SIG-M5 (cell line): ENCODE measurements at places on chromosomes 6 and 20.

DNA sequence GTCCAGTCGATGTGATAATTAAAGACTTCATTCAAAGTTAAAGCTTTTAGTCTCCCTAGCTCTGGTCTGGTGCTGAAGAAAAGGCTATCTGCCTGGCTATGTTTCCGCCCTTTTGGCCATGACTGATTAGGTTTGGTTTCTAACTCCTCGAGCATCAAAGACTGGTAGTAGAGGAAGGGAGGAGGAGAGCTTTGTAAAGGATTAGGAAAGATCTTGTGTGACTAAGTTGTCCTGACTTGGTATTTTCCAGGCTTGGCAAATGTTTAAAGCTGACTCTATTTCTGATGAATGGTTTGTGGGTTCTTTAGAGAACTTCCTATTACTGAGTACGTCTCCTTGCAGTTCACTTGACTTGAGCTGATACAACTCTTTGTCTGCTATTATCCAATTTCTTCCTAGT lies 312.9 kb downstream of the GJA1 start:
- no peak for DNase-seq

- DNase-seq: no peak
These were observed 142.6 kb upstream of the HMGN3 start for GRCh38 chr6:79377047-79377446.

DNA sequence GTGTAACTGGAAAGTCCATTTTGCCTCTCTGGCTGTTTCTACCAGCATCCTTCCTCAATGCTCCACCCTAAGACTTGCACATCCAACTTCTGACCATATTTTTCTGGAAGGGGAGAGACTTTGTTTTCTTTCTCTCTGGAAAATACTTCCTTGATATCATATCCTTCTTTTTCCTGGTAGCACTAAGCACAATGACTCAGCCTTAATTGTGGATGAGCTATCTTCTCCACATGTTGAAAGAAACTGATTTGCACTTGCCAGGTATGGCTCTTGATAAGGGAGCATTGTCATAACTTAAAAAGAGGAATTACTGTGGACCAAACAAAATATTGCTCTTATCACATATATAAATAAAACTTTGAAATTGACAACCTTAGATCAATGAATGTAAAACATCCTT lies 30.1 kb upstream of the IBTK start:
- DNase-seq: no peak

GRCh38 chr20:24701668-24702067 lies 232.2 kb downstream of the SYNDIG1 start:
- no peak for DNase-seq

DNA sequence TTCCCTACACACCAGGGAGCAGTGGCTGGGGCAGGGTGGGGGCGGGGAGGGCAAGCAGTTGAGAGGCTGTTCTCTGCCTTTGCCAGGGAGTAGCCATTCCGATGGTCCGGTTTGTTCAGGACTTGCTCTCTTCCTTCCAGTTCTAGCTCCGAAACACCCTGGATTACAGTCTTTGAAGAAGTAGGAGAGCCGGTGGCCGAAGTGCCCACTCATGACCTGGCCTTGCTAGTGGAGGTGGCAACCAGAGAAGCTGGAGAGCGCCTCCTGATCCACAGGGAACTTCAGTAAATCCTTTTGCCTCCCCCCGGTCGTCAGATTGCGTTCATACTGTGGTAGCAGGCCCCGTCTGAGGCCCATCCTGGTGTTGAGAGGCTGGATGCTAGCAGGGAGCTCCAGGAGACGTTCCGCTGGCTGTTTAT lies 92.8 kb downstream of the ARID1B start:
- no peak for DNase-seq

GRCh38 chr6:78599526-78599925 lies 267.8 kb upstream of the IRAK1BP1 start:
- no peak for DNase-seq

GRCh38 chr6:137401088-137401487 lies 93.1 kb downstream of the OLIG3 start:
- no peak for DNase-seq

- DNase-seq: no peak
These were observed 15.7 kb downstream of the AHI1 start for GRCh38 chr6:135481783-135482369.

GRCh38 chr6:139051396-139052060 lies 23.0 kb downstream of the ABRACL start:
- no peak for DNase-seq

DNA sequence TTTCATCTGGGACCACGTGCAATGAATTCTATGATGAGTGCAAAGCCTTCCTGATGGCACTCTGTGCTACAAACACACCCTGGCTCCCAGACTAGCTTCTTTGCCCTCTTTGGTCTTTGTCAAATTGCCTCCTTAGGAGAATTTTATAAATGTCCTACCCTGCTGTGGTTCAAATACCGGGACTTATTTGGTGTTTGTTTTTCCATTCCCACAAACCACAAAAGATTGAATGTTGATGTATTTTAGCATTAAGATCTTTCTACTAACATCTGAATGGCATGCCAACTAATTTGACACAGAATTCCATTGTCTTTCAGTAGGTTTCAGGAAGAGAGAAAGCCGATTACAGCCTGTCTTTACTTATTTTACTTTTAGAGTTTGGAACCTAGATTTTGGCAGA lies 424.2 kb upstream of the SLC35B3 start:
- DNase-seq: no peak

- no peak for DNase-seq
These were observed 21.4 kb downstream of the PERP start for GRCh38 chr6:138085839-138086222.

DNA sequence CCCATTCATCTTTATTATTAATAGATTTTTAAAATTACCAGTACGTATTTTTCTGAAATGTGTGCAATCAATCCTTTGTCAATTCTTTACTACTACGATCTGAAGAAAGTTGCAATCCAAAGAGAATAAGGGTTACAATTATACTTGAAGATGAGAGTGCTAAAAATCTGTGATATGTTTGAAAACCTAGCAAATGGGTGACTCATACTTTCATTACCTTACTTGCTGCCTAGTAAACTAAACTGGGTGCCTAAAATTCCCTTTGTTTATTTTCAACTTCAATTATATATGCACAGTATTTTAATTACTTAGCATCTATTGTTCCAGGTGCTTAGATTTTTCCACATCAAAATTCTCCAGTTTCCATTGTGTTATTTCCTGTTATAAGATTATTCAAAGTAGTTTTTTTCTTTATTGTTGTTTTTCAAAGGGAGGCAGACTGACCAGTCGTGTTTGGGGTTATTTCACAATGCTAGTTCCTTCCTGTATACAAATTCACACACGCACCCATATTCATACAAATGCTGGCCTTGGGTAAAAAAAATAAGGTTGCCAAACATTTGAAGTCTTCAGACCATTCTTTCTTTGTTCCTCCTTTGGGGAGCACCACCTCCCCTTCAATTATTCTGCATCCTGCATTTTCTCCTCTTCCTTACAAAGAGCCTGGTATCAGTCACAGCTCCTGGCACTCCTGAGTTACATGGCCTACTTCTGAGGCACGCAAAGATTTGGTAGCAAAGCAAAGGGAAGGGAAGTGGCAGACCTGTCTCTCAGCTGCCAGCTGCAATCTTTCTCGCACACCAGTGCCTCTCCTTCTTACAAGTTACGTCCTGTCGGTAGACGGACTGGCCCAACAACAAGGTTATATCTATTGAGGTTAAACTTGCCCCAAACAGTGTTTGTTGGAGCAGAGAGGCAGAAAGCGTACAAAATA lies 16.2 kb upstream of the FAM135A start:
- DNase-seq: no peak

DNA sequence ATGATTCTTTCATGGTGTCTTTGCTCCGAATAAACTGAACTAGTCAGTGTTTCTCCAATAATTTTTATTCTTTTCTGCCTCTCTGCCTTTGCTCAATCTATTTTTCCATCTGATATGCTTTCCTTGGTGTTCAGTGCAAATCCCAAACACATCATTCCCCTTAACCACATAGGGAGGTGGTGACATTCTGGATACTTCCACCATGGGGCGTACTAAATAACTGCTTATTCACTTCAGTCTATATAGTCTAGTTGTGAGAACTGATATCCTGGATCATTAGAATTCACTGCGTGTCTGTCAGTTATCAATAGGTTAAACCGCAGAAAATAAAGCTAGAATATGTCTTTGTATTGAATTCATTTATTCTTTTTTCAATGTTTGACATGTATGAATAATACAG lies 83.1 kb downstream of the KCNQ5 start:
- no peak for DNase-seq

GRCh38 chr6:87832025-87832825 lies 130.2 kb upstream of the AKIRIN2 start:
- no peak for DNase-seq

DNA sequence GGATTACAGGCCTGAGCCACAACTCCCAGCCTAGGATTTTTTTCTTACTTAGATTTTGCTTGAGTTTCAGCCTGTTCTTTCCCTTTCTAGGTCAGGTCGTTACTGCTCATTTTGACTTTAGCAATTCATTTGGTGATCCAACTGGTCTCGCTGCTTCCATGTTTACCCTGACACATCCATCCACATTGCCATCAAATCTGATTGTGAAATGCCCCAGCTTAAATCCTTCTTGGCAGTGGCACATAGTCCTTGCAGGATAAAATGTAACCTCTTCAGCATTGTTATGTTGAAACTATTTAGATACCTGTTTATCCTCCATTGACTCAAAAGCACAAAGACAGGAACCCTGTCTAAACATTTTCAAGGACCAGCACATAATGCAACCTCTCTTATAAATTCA lies 77.2 kb downstream of the DNAH8 start:
- DNase-seq: no peak

GRCh38 chr6:45185403-45186251 lies 142.5 kb upstream of the RUNX2 start:
- DNase-seq: no peak

DNA sequence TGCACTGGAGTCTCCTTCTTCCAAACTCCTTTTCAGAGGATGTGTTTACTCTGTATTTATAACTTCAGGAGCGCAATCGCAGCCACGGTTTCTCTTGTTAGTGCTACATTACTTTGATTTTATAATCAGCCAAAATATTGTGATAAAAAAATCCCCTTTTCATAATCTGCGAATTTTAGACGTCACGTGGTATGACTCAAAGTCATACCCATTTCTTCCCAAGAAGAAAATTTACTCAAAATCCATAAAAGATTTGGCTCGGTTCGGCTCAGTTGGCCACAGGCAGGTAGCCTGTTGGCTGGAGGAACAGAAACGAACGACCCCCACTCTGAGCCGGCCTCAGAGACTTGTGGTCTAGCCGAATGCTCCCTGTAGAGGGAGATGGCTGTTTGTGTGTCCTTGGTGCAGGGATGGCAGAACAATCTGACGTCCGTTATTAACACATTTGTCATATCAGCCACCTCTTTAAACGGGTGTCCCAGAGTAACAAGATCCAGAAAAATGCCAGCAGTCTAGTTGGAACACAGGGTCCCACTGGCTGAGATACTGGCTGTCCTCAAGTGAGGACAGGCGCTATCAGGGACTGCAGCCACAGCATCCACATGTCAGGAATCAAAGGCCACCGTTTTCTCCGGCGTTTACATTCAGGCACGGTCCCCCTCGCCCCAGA lies 247.6 kb downstream of the DLL1 start:
- no peak for DNase-seq

- DNase-seq: peak; percentile 11
These were observed 389.2 kb upstream of the CITED2 start for GRCh38 chr6:139763468-139764210.

GRCh38 chr20:33305589-33306057 lies 22.6 kb downstream of the BPIFB1 start:
- no peak for DNase-seq

- DNase-seq: no peak
These were observed 107.5 kb downstream of the TAF4 start for GRCh38 chr20:61957961-61958715.

DNA sequence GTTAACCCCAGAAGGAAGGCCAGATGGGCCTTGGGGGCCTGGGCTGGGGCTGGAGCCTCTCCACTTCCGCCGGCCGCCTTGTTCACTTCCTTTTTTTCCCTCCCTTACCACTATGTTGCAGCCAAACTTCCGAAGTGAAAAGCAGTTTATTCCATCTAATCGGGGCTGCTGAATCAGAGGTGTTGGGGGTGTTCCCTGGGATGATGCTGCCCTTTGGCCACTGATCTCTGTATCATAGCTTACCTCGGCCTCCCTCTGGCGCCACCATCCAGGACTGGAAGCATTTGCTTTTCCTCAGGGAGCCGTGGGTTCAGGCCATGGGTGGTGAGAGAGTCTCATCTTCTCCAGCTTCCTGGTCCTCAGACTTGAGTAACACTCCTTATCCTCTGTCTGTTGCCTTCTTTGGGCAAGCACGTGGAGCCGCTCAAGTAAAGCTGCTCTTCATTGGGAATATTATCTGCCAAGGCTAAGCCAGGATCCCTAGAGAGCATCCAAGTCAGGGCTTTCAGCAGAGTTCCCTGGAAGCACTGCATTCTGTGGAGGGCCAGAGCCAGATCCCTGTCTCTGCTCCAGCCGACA lies 39.6 kb downstream of the SLX4IP start:
- no peak for DNase-seq

GRCh38 chr6:14704383-14705271 lies 541.2 kb upstream of the JARID2 start:
- DNase-seq: no peak

- DNase-seq: no peak
These were observed 30.8 kb upstream of the SCRT2 start for GRCh38 chr20:706366-706885.

DNA sequence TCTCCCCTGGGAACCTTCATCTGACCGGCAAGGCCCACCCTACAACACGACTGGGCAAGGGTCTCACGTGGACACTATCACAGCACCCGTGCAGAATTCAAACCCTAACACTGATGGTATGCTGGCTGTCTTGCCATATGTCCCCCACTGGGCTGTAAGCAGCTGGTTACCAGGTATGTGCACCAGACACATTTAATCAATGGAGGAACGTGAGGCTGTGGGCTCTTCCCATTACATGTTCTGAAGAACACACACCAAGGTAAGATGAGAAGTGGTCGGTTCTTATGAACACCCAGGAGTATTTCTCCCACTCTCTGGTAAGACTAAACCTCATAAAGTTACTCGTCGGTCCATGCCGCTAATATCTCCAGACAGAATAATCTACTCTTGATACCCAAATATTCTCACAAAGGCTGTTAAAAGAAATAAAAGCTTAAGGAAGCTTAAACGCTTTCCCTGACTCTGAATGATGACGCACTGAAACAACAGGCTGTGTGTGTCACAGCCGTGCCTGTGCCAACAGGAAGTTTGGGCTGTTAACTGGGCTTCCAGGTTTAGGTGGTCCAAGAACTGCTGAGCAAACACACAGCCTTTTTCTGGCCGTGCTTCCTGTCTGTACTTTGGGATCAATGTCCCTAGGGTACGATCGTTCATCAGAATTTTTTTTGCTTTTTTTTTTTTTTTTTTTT lies 75.3 kb downstream of the SLC23A2 start:
- no peak for DNase-seq

GRCh38 chr6:143940011-143940597 lies 68.0 kb downstream of the PLAGL1 start:
- no peak for DNase-seq

- no peak for DNase-seq
These were observed 475.6 kb upstream of the SYNCRIP start for GRCh38 chr6:86118271-86118670.

DNA sequence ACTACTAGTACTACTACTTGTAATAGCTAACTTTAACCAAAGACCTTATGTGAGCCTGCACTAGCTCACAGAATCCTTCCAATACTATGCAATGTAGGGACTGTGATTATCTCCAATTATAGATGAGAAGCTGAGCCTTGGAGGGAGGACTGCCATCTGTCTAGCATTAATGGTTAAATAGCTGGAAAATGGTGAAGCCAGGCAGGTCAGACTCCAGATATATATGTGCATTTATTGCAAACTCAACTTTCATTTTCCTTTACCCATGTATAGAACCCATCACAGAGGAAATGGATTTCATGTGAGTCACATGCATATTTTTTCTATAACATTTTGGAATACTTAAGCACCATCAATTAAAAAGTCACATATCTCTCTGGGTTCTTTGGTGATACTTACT lies 229.9 kb downstream of the BCAS1 start:
- no peak for DNase-seq
